ENCODE measurements at places on chromosomes 1 and 21.

DNA sequence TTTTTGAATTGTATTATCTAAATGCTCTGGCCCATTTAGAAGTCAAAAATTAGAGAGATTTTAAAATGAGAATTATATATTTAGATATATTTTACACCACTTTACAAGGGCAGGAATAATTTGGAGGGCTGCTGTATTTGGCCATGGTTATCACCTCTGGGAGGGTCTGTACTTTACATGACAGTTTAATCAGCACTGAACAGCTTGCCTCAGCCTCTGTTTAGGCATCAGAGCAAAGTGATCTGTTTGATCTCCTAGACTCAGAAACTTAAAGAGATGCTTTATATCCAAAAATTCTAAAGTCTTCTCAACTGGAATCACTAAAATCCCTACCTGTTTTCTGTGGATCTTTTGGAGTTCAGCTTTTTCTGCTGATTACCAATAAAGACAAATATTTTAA is 5.4 kb upstream of the SPTA1 start:
- DNase-seq = no peak

DNA sequence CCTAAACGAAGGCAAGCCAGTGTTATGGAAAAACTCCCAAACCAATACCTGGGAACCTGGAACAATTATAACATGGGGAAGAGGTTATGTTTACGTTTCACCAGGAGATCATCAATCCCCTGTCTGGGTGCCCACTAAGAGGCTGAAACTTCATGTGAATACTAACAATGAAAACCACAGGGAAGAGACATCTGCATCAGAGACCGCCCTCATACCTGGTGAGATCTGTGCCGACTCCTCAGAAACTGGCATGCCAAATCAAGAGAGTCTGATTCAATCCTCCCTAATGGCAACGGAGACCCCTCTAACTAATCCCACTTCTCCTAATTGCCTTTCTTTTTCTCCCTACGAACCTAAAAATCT is 163.2 kb downstream of the IER5 start:
- DNase-seq = peak; percentile 72

DNA sequence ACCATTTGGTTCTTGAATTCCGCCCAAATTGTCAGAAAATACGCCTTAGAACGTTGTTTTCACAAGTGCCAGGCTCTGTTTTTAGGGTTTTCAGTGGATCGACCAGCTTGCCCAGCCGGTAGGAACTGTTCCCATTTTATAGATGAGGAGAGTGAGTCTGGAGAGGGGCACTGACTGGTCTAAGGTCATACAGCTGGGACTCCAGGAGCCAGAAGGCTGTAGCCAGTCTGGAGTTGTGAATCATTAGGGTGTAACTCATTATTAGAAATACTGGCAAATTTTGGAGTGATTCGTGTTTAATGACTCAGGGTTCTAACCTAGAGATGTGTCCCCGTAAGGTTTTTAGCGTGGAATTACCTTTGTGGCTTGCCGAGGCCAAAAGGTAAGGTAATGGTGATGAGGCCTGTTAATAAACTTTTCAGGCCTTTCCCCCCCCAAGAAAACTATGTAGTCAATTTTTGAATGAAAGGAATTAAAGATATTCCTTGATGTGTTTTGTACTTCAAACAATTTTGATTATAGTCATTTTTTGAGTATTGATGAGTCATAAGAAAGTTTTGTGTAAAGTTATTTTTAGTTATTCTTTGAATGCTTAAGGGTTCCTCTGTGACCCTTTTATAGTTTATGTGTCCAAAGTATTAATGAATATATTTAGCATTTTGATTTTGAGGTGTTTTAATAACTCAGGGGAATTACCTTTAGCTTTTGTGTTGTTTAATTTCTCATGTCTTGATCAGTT is 2.1 kb downstream of the DYRK1A start:
- DNase-seq = peak; percentile 45

DNA sequence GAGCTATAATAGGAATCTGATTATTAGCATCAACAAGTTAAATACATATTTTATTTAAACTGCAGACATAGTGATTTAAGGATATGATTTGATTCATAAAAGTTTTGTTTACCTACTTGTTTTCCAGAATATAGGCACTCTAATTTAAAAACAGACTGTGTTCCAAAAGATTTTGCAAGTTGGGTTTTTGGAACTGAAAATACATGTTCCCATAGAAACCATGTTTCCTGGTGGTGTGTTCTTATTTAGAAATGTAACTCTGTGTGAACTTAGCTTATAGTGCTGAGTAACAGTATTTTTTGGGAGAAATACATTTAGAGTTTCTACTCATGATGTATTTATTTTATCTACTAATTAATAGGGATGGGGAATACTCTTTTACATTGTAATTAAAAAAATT is 21.8 kb downstream of the USP25 start:
- no peak for DNase-seq

GRCh38 chr1:187689129-187689528 is 860.4 kb downstream of the PLA2G4A start:
- DNase-seq = peak; percentile 91

GRCh38 chr1:15100880-15101760 is 52.4 kb upstream of the TMEM51 start:
- no peak for DNase-seq

GRCh38 chr1:232987046-232987773 is 36.8 kb downstream of the NTPCR start:
- DNase-seq = peak; percentile 31

- no peak for DNase-seq
These were observed 17.7 kb upstream of the RUNX1 start for GRCh38 chr21:35066824-35067223.

GRCh38 chr1:212078826-212079225 is 43.3 kb downstream of the DTL start:
- DNase-seq = no peak

GRCh38 chr1:172980971-172981370 is 69.8 kb downstream of the TNFSF18 start:
- no peak for DNase-seq

DNA sequence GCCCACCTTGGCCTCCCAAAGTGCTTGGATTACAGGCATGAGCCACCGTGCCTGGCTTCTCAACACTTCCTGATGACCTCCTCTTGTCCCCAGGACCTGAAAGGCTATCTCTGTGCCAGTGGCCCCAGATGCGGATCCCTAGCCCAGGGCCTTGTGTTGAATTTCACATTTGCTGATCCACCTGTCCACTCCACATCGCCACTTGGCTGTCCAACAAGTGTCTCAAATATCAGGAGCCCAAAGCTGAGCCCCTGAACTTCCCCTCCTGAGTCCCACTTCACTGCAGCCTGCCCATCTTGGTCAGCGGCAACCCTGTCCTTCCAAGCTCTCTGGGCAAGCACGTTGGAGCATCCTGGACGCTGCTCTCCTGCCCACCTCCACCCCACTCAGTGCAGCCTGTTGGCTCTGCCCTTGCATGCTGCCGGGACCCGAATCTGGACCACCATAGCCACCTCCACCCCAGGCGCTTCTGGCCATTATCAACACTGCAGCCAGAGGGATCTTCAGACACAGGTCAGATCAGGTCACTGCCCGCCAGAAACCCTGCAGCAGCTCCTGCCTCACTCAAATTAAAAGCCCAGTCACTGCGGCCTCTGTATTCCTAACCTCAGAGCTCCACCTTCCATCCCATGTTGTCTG is 352.5 kb upstream of the VAMP3 start:
- DNase-seq = no peak

DNA sequence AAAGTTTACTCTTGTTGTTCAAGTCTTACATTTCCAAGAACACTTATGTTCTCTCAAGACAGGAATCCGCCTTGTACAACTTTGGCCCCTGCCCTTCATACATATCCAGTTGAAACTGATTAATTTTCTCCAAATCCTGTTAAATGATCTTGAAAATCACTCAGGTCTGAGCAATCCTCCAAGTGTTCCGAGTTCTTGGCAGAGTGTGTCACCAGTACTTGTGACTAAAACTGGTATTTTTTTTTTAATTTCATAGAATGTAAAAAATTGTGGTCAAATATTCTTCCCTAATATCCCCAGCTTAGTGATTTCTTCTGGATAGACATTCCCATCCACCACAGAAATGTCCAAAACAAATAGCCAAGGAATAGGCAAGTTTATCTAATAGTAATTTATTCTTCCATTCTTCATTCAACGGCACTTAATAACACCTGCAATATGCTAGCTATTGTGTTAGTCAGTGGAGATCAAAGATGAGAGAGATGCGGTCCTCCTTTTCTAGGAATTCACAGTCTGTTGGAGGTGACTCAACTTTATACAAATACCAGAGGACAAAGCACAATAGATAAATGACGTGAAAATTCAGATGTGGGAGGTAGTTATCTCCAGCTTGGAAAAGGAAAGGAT is 71.4 kb downstream of the DIRAS3 start:
- DNase-seq = peak; percentile 27

DNA sequence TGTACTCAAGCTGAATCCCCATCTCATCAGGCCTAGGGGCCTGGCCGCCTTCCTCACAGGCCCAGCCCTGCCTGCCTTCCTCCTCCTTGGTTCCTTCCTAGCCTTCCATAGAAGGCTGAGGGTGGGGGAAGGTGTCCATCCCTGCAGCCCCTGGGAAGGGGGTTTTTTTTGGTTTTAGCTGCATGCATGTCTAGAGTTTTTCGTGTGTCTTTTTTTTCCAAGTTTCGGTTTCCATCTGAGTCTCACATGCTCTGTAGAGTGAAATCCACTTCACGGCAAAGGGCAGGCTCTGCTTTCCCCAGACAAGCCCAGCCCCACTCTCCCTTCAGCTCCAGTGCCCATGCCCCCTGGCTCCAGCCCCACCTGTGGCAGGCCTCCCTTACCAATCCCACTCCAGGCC is 32.1 kb downstream of the GRHL3 start:
- no peak for DNase-seq

DNA sequence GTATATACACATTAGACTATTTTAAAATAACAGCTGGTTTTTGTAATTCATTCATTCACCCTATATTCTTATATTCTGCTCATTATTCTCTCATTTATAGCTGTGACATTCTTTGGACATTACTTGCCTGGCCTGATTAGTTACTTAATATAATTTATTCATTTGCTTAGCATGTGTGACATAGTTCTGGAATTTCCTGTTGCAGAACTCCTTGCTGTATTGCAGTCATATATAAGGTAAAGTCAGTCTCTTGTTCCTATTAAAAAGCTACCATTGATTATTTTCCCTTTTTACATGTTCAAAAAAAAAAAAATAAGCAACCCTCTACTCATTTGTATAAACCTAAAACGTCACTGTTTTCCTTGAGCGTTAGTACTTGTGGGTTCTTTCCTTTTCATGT is 23.9 kb downstream of the GNAT2 start:
- no peak for DNase-seq

DNA sequence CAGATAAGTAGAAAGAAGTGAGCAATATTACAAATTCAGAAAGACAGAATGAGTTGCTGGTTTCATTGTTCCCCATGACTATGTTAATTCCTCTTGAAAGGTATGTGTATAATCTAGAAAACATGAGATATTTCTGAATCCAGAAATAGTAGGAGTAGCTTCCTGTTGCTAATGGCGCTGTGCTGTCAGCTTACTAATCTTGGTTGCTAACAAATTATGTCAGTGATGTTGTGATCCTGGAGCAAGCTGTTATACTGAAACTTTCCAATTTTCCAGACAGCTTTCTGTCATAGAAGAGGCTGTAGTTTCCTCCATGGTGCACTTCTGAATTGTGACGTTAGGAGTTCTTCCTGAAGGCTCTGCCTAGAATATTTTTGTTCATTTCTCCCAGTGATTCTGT is 372.3 kb downstream of the USP25 start:
- DNase-seq = no peak

- peak; percentile 57 for DNase-seq
These were observed 58.4 kb upstream of the COL6A1 start for GRCh38 chr21:45923146-45923545.

- DNase-seq = no peak
These were observed 58.8 kb downstream of the CASZ1 start for GRCh38 chr1:10737651-10738050.

GRCh38 chr1:230390371-230390770 is 35.8 kb downstream of the PGBD5 start:
- DNase-seq = no peak

All from MCF 10A (cell line).